ENCODE measurements at places on chromosomes 3 and 15. TPM values are rescaled to one million over a fixed set of nuclear protein-coding genes. Genes with fewer than 3 reads are reported as not detected.

Gene ARPP19
- 226 TPM for total RNA-seq

Gene PP2D1
- not detected for total RNA-seq

Gene MYZAP
- total RNA-seq = not detected

Gene TGM5
- 0.18 TPM for total RNA-seq

Gene IRAK2
- total RNA-seq = 5.1 TPM

Gene ZCWPW2
- 0.27 TPM for total RNA-seq

Gene SCN5A
- 0.33 TPM for total RNA-seq

Gene SLC28A1
- total RNA-seq = not detected

Gene SEMA3G
- total RNA-seq = 0.13 TPM

- H3K36me3 ChIP-seq = no peaks in the 10 kb centered on the region
- H3K4me3 ChIP-seq = no peak overlapping the region
- no peak for DNase-seq
Measured at GRCh38 chr3:82281205-82281604, 519.8 kb upstream of the GBE1 start.

GRCh38 chr15:75952525-75952924 lies 48.8 kb downstream of the FBXO22 start:
- no peaks in the 10 kb centered on the region for H3K36me3 ChIP-seq
- H3K27me3 ChIP-seq = no peaks in the 10 kb centered on the region
- no peak for DNase-seq
- no peak overlapping the region for H3K4me3 ChIP-seq
- no peaks in the 10 kb centered on the region for H3K4me1 ChIP-seq
- no peak overlapping the region for H3K27ac ChIP-seq

DNA sequence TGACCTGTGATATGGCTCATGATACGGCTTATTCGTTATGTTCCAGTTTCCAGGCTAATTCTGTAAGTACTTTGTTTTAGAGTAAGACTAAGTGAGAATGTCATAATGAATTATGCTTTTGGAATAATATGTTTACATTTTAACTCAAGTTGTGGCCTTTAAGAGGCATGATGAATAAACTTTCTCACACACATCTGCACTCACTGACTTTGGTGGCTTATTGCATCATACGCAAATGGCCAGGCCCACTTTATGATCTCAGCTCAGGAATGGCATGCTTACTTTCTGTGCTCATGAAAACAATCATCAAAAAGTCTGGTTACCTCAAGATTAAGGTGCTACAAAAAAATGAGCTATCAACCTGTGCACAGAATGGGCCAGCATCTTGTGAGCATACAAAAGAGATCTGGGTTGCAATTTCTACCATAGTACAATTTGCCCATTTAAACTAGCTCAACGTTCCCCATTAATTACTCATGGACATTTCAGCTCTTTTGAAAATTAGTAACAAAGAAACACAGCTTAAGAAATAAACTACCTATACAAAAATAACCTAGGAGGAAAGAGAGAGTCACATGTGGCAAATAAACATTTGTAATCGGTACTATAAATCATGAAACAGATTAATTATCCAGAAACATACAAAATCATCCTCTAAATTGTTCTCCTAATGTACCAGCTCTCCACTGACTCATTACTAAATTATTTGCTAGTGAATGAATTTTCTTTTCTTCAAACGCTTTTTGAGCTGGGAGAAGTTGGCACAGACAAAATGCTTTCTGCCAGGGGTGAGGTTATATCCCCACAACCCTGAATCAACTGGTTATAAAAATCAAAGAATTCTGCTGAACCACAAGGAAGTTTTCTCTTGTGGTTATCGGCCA lies 439.0 kb upstream of the ADAMTS9 start:
- H3K4me3 ChIP-seq = no peak overlapping the region
- H3K27me3 ChIP-seq = no peaks in the 10 kb centered on the region
- DNase-seq = no peak

- no peak for DNase-seq
- H3K27ac ChIP-seq = no peak overlapping the region
- peaks cover 4% of the 10 kb centered on the region for H3K4me1 ChIP-seq
- H3K4me3 ChIP-seq = no peak overlapping the region
Measured at GRCh38 chr15:95990833-95991232, 339.7 kb upstream of the NR2F2 start.

DNA sequence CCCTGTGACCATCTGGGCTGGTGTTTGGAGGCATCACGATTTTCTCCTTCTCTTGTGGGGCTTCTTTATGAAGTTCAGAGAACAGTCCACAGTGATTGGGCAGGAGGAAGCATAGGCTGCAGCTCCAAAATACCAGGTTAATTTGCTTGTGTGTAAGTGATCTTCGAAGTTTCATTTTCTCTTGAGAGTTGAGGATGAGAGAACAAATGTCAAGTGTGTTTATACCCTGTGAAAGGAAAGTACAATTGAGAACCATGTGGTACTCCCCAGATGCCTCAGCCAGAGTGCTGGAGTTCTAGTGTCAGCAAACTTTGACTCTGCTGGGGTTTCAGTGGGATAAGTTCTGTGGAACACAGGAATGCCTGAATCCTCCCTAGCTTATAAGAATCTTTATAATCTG lies 357.1 kb upstream of the CFAP20DC start:
- DNase-seq = no peak
- H3K27me3 ChIP-seq = no peaks in the 10 kb centered on the region
- H3K4me3 ChIP-seq = no peak overlapping the region
- H3K4me1 ChIP-seq = peaks cover 7% of the 10 kb centered on the region
- H3K36me3 ChIP-seq = no peaks in the 10 kb centered on the region

GRCh38 chr15:37220949-37221670 lies 120.8 kb upstream of the MEIS2 start:
- no peak overlapping the region for H3K4me3 ChIP-seq
- no peak for DNase-seq
- no peaks in the 10 kb centered on the region for H3K4me1 ChIP-seq
- H3K27me3 ChIP-seq = no peaks in the 10 kb centered on the region

GRCh38 chr15:25333049-25333448 lies 105.8 kb downstream of the UBE3A start:
- H3K27ac ChIP-seq = no peak overlapping the region
- no peak overlapping the region for H3K4me3 ChIP-seq
- H3K4me1 ChIP-seq = no peaks in the 10 kb centered on the region
- no peak for DNase-seq

DNA sequence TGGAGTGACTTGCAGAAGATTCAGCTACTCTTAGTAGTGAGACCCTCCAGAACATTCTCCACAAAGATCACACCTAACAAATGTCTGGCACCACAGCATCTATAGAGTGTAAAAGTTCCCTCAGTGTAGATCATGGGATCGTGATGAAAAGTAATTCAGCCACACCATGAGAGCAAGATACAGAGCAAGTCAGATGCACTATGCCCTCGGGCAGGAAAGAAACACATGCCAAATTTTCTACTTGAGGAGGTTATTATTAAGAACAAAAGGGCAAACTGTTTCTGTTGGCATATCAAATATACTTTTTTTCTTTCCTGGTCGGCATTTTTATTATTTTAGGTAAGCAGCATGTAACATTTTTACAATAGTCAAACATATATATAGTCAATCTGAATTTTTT lies 44.8 kb upstream of the SNTN start:
- no peak overlapping the region for H3K4me3 ChIP-seq
- no peaks in the 10 kb centered on the region for H3K36me3 ChIP-seq
- H3K27ac ChIP-seq = no peak overlapping the region
- H3K4me1 ChIP-seq = no peaks in the 10 kb centered on the region

DNA sequence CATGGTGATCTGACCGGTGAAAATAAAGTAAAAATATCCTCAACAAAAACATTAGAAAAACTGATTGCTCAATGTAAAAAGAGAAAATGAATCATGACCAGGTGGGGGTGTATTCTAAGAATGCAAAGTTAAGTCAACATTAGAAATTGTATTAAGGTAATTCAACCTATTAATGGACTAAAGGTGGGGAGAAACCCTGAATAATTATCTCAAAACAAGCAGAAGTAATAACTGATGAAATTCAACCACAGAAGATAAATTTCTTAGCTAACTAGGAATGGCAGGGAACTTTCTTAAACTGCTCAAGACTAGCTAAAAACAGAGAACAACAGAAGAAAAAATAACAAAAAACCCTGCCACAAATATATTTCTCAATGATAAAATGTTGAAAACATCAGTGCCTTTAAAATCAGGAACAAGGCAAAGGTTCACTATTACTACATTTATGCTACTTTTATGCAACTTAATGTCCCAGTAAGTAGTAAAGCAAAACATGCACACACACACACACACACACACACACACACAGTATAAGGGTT lies 204.4 kb upstream of the THBS1 start:
- DNase-seq = no peak
- no peaks in the 10 kb centered on the region for H3K4me1 ChIP-seq
- no peaks in the 10 kb centered on the region for H3K36me3 ChIP-seq
- no peak overlapping the region for H3K4me3 ChIP-seq
- peaks cover 6% of the 10 kb centered on the region for H3K27me3 ChIP-seq
- H3K27ac ChIP-seq = no peak overlapping the region

GRCh38 chr3:96960661-96961330 lies 146.4 kb downstream of the EPHA6 start:
- no peaks in the 10 kb centered on the region for H3K4me1 ChIP-seq
- DNase-seq = no peak
- H3K27ac ChIP-seq = no peak overlapping the region
- no peaks in the 10 kb centered on the region for H3K36me3 ChIP-seq
- H3K27me3 ChIP-seq = no peaks in the 10 kb centered on the region
- no peak overlapping the region for H3K4me3 ChIP-seq

- no peak overlapping the region for H3K27ac ChIP-seq
- H3K27me3 ChIP-seq = peaks cover 63% of the 10 kb centered on the region
- H3K4me1 ChIP-seq = peaks cover 39% of the 10 kb centered on the region
- H3K4me3 ChIP-seq = no peak overlapping the region
- no peak for DNase-seq
Measured at GRCh38 chr3:169659820-169660674, 3.5 kb downstream of the MECOM start.

- no peak for DNase-seq
- no peak overlapping the region for H3K27ac ChIP-seq
- no peaks in the 10 kb centered on the region for H3K4me1 ChIP-seq
- H3K36me3 ChIP-seq = no peaks in the 10 kb centered on the region
- H3K4me3 ChIP-seq = no peak overlapping the region
Measured at GRCh38 chr15:39556461-39556860, 24.4 kb upstream of the THBS1 start.

DNA sequence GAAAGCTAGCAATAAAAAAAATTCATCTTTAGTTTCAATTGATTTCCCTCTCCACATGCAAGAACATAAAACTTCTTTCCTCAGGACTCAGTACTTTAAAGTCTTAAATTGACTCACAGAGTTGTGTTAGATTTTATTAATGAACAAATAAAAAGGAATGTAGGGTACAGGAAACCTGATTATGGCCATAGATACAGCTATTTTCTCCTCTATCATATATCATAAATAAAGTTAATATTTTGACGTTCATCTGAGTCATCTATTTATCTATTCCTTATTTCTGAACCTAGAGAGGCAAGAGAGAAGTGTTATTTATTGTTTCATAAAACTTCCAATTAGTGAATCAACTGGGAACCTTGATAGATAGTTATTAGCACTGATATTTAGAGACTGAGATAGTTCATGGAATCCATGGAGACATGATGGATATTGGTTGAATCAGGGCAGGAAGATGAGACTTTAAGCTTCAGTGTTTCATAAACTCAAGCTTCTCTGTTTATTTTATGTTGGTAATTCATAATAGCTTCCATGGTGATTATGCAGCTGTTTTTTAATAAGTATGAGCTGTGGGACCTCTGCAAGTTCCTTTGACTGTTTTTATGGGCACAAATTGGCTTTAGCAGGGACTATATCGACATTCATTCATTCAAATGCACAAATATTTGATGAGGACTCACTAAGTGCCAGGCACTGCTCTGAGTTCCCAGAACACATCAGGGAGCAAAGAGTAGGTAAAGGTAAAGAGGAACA lies 143.5 kb upstream of the TGFBR2 start:
- H3K4me3 ChIP-seq = no peak overlapping the region
- H3K36me3 ChIP-seq = no peaks in the 10 kb centered on the region
- no peaks in the 10 kb centered on the region for H3K4me1 ChIP-seq
- H3K27ac ChIP-seq = no peak overlapping the region

GRCh38 chr3:109316162-109316730 lies at the start of gene DPPA2:
TSS of gene DPPA2 (minus strand) at chr3:109316517. CDS start at chr3:109314542, 1,975 bp downstream.
- DNase-seq = no peak
- no peaks in the 10 kb centered on the region for H3K36me3 ChIP-seq
- H3K4me1 ChIP-seq = no peaks in the 10 kb centered on the region
- H3K27ac ChIP-seq = no peak within 1 kb of the TSS
- no peak within 1 kb of the TSS for H3K4me3 ChIP-seq

GRCh38 chr3:168878655-168879054 lies 782.9 kb upstream of the GOLIM4 start:
- H3K4me1 ChIP-seq = no peaks in the 10 kb centered on the region
- no peaks in the 10 kb centered on the region for H3K36me3 ChIP-seq
- no peak for DNase-seq
- H3K27ac ChIP-seq = no peak overlapping the region
- no peak overlapping the region for H3K4me3 ChIP-seq

GRCh38 chr15:27491666-27492621 lies 521.0 kb downstream of the GABRG3 start:
- no peaks in the 10 kb centered on the region for H3K4me1 ChIP-seq
- no peaks in the 10 kb centered on the region for H3K36me3 ChIP-seq
- DNase-seq = no peak
- no peaks in the 10 kb centered on the region for H3K27me3 ChIP-seq
- no peak overlapping the region for H3K4me3 ChIP-seq
- no peak overlapping the region for H3K27ac ChIP-seq

DNA sequence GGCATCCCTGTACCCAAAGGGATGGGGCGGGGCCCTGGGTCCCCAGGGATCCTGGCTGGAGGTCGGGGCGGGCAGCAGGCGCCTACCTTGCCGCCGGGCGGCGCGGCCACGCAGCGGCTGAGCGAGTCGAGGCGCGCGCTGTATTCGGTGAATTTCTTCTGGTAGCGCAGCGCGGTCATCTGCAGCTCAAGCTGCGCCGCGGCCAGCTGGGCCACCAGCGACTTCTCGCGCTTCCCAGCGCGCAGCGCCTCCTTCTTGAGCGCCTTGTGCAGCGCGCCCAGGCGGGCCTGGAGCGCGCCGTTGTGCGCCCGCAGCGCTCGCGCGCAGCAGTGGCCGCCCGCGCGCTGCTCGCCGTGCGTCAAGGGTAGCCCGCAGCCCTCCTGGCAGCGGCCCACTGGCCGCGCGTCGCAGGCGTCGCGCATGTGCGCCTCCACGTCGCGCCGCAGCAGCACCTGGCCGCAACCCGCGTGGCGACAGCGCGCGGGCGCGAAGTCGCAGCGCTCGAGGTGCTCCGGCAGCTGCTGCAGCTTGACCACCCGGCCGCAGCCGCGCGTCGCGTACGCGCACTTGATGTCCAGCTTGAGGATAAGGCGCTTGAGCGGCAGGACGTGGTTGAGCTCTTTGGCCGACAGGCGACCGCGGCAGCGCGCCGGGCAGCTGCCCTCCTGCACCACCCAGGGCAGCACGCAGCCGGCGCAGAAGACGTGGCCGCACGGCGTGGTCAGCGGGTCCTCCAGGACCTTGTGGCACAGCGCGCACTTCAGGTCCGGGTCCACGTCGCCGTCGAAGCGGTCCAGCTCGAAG lies 522 bp downstream of the PDZRN3 start:
- no peaks in the 10 kb centered on the region for H3K27me3 ChIP-seq
- no peak for DNase-seq
- no peak overlapping the region for H3K4me3 ChIP-seq
- no peaks in the 10 kb centered on the region for H3K36me3 ChIP-seq
- H3K4me1 ChIP-seq = no peaks in the 10 kb centered on the region

Data from CD8-positive, alpha-beta memory T cell (primary cell).